ENCODE measurements at places on chromosomes 16 and 17.

DNA sequence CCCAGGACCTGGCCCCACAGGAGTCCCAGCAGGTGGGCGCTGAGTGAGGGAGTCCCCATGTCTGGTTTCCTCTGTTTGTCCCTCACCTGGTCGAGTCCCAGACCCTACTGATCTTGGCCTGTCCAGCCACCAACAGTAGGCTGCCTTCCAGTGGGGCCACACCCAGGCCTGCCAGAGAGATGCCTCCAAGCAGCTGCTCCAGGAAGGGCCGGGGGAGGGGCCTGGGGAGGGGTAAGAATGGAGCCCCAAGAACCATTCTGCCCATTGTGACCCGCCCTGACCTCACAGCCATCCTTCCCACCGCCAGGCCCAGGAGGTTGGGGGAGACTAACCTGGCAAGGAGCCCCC, 736 bp downstream of the SPATA20 start:
- no peak for DNase-seq

- peak; percentile 42 for DNase-seq
These were observed at the start of gene DUS1L for GRCh38 chr17:82065638-82066303. Gene DUS1L, minus strand, starts transcription at chr17:82065804. Its CDS starts 745 bp downstream, at chr17:82065059.

- no peak for DNase-seq
These were observed 175.7 kb downstream of the PARN start for GRCh38 chr16:14454391-14454790.

GRCh38 chr16:11089504-11090124, 145.2 kb downstream of the CLEC16A start:
- no peak for DNase-seq

GRCh38 chr17:3527468-3527867, 30.1 kb downstream of the TRPV3 start:
- DNase-seq = no peak

DNA sequence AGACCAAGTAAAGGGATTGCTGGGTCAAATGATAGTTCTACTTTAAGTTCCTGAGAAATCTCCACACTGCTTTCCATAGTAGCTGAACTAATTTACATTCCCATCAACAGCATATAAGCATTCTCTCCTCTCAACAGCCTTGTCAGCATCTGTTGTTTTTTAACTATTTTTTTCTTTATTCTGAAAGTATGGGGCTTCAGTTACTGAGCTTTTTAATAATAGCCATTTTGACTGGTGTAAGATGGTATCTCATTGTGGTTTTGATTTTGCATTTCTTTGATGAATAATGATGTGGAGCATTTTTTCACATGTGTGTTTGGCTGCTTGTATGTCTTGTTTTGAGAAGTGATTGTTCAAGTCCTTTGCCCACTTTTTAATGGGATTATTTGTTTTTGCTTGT, 2.5 kb downstream of the KRTAP2-2 start:
- DNase-seq = no peak

GRCh38 chr16:78796221-78796866, 696.9 kb downstream of the WWOX start:
- no peak for DNase-seq

- DNase-seq = no peak
These were observed 181.6 kb downstream of the RAB11FIP4 start for GRCh38 chr17:31573047-31573446.
